ELR (cell line): ENCODE measurements at places on chromosomes 1 and 21.

- no peak for DNase-seq
These were observed 75.6 kb downstream of the MRPS6 start for GRCh38 chr21:34148826-34149558.

DNA sequence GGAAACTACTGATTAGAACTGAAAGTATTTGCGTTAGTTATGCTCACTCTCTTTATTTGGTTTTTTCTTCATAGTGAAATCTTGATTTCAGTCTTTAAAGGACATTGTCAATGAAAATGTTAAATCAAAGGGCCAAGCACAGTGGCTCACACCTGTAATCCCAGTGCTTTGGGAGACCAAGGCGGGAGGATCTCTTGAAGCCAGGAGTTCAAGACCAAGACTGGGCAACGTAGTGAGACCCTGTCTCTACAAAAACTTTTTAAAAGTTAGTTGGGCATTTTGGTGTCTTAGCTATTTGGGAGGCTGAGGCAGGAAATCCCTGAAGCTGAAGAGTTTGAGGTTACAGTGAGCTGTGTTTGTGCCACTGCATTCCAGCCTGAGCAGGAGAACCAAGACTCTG, 13.6 kb downstream of the RLF start:
- no peak for DNase-seq

DNA sequence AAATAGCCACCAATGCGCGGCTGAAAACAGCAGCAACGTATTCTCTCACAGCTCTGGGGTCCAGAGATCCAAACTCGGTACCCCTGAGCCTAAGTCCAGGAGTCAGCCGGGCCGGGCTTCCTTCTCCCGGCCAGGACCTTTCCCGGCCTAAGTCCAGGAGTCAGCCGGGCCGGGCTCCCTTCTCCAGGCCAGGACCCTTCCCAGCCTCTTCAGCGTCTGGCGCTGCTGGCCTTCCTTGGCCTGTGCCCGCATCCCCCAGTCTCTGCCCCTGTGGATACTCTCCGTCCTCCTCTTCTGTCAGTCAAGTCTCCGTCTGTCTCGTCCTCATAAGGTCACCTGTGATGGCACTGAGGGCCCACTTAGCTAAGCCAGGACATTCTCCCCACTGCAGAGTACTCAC, 32.2 kb downstream of the KCNAB2 start:
- DNase-seq = no peak

DNA sequence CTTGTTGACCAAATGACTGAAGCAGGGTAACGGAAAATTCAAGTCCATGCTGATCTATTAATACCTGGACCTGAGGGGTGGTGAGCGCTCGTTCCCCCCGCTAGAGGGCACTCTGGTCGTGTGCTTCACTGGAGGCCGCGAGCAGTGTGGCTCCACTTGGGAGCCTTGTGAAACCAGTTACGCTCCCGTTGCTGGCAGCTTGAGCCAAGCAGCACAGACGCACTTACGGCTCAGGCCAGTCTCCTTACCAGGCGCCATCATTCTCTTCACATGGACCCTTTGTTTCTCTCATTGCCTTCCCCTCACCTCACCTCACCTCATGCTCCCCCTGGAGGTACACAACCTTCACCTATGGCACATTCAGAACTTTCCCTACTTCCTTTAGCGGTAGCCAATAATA, 49.7 kb upstream of the TSPAN2 start:
- DNase-seq = peak; percentile 95

GRCh38 chr1:96487971-96488370, 233.6 kb upstream of the PTBP2 start:
- DNase-seq = no peak
